ENCODE measurements at places on chromosomes 4 and X.

DNA sequence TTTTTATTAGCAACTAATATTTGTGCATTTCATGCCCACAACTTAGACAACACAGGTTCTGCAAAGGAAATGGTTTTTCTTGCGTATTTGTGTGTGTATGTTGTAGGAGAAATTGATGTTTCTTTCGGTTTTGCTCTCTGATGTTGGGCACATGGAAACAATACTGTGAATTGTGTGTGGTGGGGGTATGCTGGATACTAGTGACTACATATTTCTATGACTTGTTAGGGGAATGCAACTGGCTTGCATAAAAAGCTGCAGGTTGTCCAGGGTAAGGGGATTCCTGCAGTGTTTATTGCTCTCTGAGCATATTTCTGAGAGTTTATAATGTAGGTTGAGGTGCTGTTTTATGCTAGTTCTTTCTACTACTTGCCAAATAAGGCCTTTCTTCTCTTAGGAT lies 11.6 kb downstream of the DLG3 start:
- DNase-seq: no peak

DNA sequence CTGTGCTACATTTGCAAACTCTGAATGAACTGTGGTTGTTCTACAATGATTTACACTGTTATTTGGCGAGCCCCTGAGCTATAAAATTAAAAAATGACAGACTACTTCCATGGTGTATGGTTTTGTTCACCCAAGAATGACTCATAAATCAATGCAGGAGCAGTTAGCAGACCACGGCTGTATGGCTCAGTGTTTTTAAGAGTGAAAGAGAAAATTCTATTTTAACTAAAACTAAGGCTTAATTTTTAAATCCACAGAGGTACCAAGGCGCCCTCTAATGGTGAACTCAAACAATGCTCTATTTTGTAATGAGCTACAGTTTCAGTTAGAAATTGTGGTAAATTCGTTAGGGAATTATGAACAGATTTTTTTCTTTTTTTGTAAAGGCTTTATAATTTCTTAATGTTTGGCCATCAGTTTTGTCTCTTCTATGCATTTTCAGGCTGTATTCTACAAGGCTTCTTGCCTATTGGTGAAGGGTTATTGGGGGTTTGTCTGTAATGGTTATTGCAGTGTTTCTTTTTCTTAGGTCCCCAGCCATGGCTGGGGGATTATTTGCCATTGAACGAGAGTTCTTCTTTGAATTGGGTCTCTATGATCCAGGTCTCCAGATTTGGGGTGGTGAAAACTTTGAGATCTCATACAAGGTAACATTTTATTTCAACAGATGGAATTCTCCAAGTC lies 32.5 kb downstream of the HMGB2 start:
- DNase-seq: no peak

GRCh38 chrX:6446582-6446981 lies 88.3 kb downstream of the VCX3A start:
- no peak for DNase-seq

GRCh38 chr4:932713-933070 lies 432 bp downstream of the TMEM175 start:
- no peak for DNase-seq

DNA sequence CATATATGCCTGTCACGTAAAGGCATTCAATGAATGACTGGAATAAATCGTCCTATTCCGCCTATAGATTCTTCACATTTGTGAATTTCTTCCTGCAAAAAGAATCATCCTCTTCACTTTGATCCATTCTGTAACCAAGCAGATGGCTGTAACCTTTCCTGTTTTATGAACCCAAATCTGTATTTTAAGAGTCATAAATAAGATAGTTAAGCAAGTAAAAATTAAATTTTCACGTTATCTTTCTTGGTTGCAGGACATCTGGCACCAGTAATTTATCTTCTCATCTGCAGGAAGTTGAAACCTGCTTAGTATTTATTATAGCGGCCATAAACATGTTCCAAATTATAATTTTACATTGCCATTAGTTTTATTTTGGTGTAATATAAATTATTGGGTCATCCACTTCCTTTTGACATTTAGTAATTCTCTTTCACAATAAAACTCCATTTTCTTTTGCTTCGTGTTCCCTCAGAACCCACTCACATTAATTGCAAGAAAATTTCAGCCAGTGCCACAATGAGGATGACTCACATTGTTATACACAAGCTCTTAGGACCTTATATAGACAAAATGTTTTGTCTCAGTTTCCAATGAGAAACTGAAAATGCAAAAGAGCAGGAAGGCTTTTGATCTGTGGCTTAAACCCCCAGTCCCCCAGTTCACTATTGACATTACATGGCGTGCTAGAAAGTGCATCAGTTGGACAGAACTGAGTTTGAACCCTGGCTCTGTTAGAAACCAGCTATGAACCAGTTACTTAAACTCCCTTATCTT lies 51.1 kb downstream of the TMEM156 start:
- DNase-seq: no peak

GRCh38 chr4:82136161-82136801 lies 237.5 kb downstream of the HNRNPD start:
- DNase-seq: no peak

GRCh38 chr4:77183777-77184420 lies 26.9 kb downstream of the CCNG2 start:
- no peak for DNase-seq

GRCh38 chr4:26753617-26754016 lies 107.0 kb upstream of the STIM2 start:
- peak; percentile 81 for DNase-seq

DNA sequence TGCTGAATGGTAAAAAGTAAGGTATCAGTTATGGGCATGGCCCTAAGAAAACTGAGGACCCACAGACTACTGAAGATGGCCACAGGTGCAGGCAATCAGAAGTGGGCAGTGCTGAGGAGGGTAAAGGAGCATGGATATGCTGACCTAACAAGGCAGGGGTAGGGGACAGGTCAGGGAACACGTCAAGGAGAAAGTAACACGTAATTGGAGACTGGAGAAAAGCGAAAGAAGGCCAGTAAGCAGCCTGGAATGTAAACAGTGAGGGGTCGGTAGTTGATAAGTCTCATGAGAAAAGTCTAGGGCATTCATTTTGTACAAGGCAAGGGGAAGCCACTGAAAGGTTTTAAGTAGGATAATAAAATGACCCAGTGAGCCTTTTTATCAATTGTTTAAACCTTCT lies 153.3 kb downstream of the PRDM5 start:
- no peak for DNase-seq

DNA sequence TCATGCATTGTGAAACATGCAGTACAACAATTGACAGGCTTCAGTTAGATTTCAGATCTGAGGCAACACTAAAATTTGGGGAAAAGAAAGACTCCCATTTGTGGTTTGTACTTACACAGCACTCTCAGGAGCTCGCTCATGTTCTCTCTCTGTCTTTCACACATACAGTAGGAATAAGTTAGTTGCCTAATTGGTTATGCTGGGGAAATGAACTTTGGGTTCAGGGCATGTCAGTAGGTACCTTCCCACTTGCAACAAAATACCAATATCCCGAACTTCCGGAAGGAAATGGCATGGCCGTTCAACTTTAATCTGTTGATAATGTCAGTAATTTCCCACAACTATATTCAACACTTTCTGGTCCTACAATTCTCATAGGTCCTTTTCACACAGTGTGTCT lies 218.4 kb downstream of the RELL1 start:
- no peak for DNase-seq

- DNase-seq: no peak
Measured at GRCh38 chr4:74097631-74098426, 1.2 kb downstream of the CXCL2 start.

All from NCI-H2171 treated with DMSO at 0.1 percent for 48 hours (cell line).